ENCODE measurements at places on chromosomes 1 and 21.
A peak's percentile ranks its signal among the peaks of the same experiment; 100 is the strongest.

DNA sequence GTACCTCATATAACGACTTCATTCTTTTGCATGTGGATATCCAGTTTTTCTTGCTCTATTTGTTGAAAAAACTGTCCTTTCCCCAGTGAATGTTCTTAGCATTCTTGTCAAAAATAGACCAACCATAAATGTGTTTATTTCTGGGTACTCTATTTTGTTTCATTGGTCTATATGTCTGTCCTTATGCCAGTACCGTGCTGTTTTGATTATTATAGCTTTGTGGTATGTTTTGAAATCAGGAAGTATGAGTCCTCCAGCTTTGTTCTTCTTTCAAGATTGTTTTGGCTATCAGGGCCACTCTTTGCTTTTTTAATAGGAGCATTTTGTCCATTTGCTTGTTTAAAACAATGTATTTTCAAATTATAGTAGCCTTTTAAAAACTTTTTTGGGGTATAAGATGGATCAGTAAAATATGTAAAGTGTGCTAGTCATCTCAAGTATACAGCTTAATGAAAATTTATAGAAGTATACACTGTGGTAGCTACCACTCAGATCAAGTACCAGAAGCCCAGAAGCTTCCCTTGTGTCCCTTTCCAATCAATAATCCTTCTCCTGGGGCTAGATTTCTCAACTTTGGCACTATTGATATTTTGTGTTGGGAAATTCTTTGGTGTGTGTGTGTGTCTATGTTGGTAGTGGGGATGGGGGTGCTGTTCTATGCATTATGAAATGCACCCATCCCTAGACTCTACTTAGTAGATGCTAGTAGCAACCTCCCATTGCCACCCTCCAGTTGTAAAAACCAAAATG, 16.8 kb downstream of the MROH7 start:
- no peak for DNase-seq

DNA sequence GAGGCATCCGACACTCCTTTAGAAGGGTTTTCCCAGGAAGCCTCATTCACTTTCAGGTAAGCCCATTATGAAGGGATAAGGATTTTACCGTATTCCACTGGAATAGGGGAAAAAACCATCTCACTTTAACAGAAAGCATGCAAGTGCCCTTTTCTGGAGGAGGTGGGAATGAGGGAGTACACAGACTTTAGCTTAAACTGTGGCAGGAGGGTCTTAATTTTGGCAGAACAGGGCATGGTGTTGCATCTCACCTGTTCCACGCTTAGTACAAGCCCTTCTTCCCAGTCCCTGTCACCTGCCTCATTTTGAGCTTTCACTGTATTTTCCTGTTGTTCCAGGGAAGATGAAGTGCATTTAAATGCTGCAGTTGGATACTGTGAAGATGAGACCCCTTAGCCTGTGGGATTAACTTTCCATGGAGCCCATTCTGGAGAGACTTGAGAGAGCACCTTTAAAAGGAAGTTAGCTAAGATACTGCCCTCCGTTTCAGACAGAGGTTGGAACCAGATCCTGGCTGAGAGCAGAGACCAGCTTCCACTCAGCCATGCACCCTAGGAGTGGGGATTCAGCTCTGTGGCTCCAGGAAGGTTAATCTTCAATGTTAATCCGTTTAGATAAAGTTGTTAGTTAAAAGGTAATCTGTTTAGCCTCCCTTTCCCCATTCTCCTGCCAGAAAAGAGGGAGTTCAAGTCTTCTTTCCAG, 42.6 kb downstream of the PBX1 start:
- DNase-seq, result no peak

GRCh38 chr1:12595757-12596006, 22.3 kb downstream of the DHRS3 start:
- peak; percentile 89 for DNase-seq

- DNase-seq, result no peak
Measured at GRCh38 chr1:200179126-200179780, 151.7 kb downstream of the NR5A2 start.
